ENCODE measurements at places on chromosomes 6 and 20.

DNA sequence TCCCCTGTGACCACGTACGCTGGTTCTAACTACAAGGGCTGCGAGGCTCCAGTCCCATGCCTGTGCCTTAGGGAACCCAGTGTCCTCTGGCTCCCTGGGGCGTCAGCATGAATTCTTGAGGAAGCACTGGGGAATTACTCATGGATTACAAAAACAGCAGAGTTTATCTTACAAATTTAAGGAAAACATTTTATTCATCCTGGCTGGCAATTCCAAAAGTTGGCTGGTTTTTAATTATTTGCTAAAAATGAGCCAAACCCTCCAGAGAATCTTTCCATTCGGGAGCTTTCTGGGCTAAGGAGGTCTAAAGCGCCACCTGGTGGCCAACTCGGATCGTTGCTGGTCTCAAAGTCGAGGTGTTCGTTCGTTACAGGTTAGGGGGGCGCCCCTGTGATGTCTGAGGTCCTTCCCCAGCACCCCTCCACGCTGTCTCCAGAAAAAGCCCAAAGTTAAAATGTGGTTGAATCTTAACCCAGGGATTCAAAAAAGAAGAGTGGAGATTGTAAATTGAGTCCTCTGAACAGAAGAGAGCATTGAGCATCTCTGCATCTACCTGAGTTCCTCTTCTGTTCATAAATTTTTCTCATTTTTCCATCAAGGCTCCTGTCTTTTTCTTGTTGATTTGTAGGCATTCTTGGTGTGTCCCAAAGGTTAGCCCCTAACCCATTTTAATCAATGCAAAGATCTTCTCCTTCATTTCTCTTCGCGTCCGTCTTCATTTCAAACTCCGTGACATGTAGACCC lies 99.4 kb downstream of the BFSP1 start:
- DNase-seq: no peak

DNA sequence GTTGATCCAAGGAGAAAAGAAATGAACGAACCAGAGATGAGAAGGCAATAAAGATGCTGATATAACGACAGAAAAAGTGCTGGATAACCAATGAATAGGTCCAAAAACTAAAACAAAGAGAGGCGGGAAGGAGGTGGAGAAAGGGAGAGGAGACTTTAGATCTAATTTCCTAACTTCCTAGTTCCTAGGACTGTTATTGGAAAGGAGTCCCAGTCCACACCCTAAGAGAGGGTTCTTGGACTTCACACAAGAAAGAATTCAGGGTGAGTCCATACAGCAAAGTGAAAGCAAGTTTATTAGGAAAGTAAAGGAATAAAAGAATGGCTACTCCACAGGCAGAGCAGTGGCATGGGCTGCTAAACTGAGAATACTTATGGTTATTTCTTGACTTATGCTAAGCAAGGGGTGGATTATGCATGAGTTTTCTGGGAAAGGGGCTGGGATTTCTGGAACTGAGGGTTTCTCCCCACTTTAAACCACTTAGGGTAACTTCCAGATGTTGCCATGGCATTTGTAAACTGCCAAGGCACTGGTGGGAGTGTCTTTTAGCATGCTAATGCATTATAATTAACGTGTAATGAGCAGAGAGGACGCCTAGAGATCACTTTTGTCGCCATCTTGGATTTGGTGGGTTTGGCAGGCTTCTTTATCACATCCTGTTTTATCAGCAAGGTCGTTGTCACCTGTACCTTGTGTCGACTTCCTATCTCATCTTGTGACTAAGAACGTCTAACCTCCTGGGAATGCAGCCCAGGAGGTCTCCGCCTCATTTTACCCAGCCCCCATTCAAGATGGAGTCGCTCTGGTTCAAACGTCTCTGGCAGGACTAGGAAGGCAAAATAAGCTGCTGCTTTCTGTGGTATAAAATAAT lies 60.9 kb upstream of the RBM24 start:
- DNase-seq: no peak

- no peak for DNase-seq
These were observed 40.1 kb downstream of the TRAF3IP2 start for GRCh38 chr6:111565326-111566221.

DNA sequence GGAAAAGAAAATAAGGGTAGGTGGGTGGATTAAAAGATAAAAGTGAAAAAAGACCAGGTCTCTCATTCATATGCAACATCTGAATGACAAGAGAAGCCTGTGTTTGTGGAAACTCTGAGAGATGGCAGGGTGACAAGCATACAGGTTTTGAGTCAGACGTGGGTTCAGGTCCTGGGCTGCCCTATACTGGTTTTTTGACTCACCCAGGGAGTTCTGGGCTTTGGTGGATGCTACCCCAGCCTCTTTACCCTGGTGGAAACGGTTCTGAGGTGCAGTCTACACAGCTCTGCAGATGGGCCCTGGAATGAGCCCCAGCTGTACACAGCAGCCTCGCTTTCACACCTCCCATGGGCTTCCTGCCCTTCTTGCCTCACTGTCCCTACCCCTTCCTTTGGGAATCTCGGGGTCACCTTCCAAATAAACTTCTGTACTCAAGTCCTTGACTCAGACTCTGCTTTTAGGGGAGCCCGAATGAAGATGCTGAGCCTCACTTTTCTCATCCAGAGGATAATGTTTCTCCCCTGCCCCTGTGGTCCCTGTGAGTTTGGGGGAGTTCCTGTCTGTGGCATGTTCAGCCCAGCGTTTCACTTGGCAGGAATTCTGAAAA lies 77.7 kb upstream of the CLDN20 start:
- no peak for DNase-seq

GRCh38 chr6:19929312-19929711 lies 92.1 kb downstream of the ID4 start:
- DNase-seq: no peak

GRCh38 chr6:133128191-133128590 lies 113.0 kb upstream of the EYA4 start:
- DNase-seq: no peak
